WTC11 (cell line): ENCODE measurements at places on chromosomes 4 and X.

DNA sequence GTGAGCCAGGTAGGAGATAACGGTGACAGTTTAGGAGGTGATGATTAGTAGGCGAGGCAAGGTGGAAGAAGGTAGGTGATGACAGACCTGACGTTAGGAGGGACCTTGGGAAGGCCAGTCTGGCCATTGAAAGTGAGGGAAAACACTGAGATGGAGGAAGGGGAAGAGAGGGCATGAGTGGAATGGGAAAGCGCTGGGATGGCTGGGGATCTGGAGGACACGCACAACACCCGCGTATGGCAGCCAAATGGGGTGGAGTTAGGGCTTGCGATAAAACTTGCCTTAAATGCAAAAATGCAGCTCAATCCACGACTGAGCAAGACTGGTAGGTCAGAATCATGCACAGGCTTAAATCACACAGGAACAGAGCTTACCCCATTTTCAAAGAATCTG is 605 bp upstream of the CDKL2 start:
- DNase-seq = no peak

DNA sequence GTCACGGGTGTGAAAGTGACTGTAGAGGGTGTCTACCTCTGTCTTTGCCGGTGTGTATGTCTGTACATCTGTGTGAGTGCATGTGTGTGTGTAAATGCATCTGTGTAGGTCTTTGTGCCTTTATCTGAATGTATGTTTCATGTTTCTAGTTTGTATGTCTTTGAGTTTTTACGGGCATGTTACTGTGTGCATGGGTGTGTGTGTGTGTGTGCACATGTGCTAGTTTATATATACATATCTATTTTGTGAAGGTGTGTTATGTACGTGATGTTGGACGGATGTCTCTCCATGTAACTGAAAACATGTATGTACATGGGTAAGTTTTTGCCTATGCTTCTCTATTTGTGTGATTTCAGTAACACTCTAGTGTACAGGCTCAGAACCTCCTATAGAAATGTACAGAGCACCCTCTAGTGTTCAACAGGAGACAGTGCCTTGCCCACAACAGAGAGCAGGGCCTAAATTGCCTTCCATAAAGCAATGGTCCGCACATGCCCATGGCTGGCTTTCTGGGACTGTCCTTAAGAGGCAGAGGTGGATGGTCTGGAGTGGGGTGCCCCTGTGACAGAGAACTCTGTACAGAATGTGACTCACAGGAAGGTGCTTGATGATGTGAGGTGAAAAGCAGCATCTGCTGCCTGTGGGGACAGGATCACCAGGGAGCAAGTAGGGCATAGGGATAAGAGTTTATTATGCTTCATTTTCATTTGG is 343.5 kb downstream of the RAPGEF2 start:
- DNase-seq = peak; percentile 30

GRCh38 chrX:143853488-143853887 is 30.4 kb upstream of the UBE2NL start:
- DNase-seq = no peak

DNA sequence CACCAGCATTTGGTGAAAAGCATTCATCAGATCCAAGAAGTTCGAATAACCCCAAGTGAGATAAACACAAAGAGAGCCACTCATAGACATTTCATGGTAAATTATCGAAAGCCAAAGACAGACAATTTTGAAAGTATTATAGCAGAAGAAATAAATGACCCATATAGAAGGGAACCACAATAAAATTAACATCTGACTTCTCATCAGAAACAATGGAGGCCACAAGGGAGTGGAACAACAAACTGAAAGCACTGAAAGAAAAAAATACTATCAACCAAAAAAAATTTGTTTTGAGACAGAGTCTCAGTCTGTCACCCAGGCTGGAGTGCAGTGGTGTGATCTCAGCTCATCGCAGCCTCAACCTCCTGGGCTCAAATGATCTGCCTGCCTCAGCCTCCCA is 12.3 kb downstream of the DUSP9 start:
- DNase-seq = no peak

- no peak for DNase-seq
Observed at GRCh38 chr4:74223801-74224200, 65.9 kb downstream of the MTHFD2L start.

DNA sequence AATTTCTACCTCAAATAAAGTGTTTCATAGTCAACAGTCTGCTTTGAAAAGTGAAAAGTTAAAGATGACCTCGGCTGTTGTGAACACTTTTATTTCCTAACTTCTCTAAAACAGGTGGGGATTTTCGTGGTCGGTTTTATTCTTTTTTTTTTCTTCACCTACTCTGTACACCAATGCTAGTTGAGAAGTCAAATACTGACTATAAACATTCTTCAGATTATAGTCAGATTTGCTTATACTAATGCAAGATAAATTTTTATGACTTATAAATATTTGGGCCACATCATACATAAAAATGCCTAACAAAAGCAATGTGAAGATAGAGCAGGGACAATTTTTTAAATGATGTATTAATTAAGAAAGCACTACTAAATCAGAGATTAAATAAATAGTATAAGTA is 98.1 kb upstream of the GPR34 start:
- DNase-seq = no peak

DNA sequence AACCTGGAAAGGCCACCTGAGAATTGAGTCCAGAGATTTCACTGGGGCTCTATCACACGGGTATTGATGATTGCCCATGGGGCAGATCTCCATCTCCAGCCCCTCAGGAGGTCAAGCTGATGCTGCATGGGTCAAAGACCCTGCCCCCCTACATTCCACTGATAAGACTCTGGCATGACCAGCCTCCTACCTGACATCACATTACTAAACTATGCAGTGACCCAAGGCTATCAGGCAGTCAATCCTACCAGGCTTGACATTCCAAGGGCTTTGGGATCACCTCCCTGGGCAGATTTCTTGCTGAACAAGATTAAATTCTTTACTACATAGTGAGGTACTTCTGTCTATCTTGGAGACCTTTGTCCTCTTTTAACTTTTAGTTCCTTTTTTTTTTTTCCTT is 192.7 kb upstream of the STS start:
- no peak for DNase-seq

- DNase-seq = no peak
Observed at GRCh38 chrX:108307132-108308085, 130.8 kb downstream of the COL4A6 start.

DNA sequence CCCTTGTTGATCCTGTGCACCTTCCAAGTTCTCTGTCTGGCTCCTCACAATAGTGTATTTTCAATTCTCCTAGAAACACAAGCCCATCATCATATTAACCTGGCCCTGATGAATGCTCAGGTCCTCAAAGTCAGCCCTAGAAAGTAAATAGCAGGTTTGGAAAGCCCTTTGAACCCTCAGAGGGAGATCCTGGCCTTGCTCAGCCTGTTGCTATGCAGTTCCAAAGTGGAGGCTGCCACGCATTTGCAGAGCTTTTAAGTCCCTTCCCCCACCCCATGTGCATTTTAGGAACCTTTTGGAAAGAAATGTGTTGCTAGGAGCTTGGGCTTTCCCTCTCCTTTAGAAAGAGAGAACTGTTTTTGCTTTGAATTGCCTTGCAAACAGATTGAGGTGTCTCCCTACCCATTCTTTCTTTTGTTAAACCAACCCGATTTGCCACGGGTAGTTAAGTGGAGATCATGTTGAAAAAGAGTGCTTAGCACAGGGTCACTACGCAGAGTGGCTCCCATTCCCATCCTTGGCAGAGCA is 12.2 kb downstream of the MAMLD1 start:
- no peak for DNase-seq
